Epithelial cell of umbilical artery (primary cell): ENCODE measurements at places on chromosomes 6 and 20. TPM values are rescaled to one million over a fixed set of nuclear protein-coding genes. Genes with fewer than 3 reads are reported as not detected.

Gene EGFL8
- 0.65 and 1.4 TPM in 2 replicates for total RNA-seq

Gene HTR1E
- not detected in 2 replicates for total RNA-seq

Gene ULBP1
- under 0.01 and 0.46 TPM in 2 replicates for total RNA-seq

Gene NCOA7
- total RNA-seq = 61.1 and 73.3 TPM in 2 replicates

Gene CCN6
- not detected in 2 replicates for total RNA-seq

Gene LRFN2
- total RNA-seq = not detected in 2 replicates

Gene NANP
- 9.1 and 9.9 TPM in 2 replicates for total RNA-seq

Gene PRDM1
- 0.30 and 1.3 TPM in 2 replicates for total RNA-seq

Gene APOM
- total RNA-seq = 0.30 TPM in 1 of 2 replicates, not detected in the other

Gene RFX6
- total RNA-seq = not detected in 2 replicates

Gene TRIM10
- total RNA-seq = not detected in 2 replicates
